Lower lobe of right lung (tissue), 2 donors: ENCODE measurements at places on chromosomes 4 and X. TPM values are rescaled to one million over a fixed set of nuclear protein-coding genes. Genes with fewer than 3 reads are reported as not detected.

The ZNF674 gene
- 5.6 TPM for total RNA-seq

The AR gene
- 5.0 TPM for total RNA-seq

The GABRB1 gene
- total RNA-seq = not detected

The CTAG2 gene
- not detected for total RNA-seq

The PTCHD1 gene
- total RNA-seq = 0.83 TPM

The MAGEA11 gene
- not detected for total RNA-seq

The TRIM2 gene
- 32.6 TPM for total RNA-seq

The WAS gene
- 40.3 TPM for total RNA-seq

The MAGEE2 gene
- not detected for total RNA-seq

GRCh38 chr4:72489267-72489666, 79.8 kb downstream of the ADAMTS3 start:
- no peak for DNase-seq
- no peak overlapping the region for H3K4me3 ChIP-seq
- no peaks in the 10 kb centered on the region for H3K36me3 ChIP-seq
- no peaks in the 10 kb centered on the region for H3K27me3 ChIP-seq
- no peaks in the 10 kb centered on the region for H3K4me1 ChIP-seq

DNA sequence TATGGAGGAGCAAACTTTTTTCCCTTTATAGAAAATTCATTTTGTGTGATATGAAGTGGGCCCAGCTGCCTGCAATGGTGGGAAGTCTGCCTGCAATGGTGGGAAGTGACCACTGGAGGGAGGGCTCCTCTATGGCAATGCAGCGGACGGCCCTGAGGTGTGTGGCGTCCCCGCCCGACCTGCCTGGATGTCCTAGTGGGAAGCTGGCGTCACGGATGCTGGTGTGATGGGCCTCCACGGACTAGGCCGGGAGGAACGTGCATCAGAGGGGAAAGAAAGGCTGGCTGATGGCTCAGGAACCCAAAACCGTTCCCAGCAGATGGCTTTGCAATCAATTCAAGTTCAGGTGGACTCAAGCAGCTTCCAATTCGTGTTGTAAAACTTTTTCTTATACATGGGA, 177.9 kb downstream of the AFAP1 start:
- peaks cover 44% of the 10 kb centered on the region for H3K36me3 ChIP-seq
- H3K4me3 ChIP-seq = no peak overlapping the region
- H3K27me3 ChIP-seq = no peaks in the 10 kb centered on the region
- peak; percentile 83 for DNase-seq

DNA sequence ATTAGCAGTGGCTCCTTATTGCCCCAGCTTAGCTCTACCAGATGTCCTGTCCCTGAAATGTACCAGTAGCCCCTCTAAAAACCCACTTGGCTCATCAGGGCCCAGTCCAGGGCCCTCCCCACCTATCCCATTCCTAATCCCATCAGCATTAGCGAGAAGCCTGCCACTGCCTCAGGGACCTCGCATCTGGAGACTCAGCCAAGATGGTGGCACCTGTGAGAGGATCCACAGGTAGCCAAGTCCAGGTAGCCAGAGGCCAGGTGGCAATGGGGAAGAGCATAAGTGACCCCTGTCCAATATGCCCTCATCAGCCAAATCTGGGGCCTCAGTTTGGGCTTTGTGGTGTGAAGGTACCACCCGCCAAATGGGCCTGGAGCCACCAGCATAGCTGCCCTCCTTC, 97.7 kb downstream of the MAMLD1 start:
- no peaks in the 10 kb centered on the region for H3K27me3 ChIP-seq
- DNase-seq = no peak
- no peaks in the 10 kb centered on the region for H3K36me3 ChIP-seq
- H3K4me1 ChIP-seq = no peaks in the 10 kb centered on the region
- no peak overlapping the region for H3K4me3 ChIP-seq

DNA sequence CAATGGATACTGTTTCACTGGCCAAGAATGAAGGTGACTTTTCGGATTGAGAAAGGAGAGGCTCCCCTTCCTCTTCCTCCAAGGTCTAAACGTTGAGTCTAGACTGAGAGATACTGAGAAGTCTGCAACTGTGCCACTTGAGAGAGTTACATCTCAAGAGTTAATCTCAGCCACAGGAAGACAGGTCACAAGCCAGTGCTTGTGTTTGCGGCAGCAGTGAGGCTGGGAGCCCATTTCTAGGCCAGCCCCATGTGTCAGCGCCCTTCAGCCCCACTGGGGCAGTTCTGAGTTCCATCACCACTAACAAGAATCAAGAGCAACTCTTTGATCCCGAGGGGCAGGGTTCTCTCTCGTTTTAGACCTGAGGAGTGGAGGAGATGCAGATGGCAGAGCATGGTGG, 7.3 kb upstream of the SEC24D start:
- no peaks in the 10 kb centered on the region for H3K4me1 ChIP-seq
- no peaks in the 10 kb centered on the region for H3K27me3 ChIP-seq
- DNase-seq = no peak
- H3K36me3 ChIP-seq = no peaks in the 10 kb centered on the region

DNA sequence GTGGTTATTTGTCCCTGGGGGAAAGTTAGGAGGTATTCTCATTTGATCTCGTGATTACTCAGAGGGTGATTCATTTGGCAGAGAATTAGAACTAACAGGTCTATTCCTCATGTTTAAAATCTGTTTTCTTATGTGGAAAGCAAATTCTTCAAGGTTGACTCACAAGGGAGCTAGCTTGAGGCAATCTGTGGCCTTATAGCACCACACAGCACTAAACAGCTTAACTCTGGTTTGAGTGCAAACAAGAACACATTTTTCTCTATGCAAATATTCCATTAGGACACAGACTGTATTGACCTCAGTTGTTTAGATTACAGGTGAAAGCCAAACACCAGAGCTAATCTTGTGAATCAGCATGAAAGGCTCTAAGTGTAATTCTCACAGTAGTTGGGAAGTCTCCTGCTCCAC, 694.4 kb upstream of the POU3F4 start:
- no peaks in the 10 kb centered on the region for H3K36me3 ChIP-seq
- no peaks in the 10 kb centered on the region for H3K4me1 ChIP-seq
- no peak overlapping the region for H3K4me3 ChIP-seq
- no peaks in the 10 kb centered on the region for H3K27me3 ChIP-seq

DNA sequence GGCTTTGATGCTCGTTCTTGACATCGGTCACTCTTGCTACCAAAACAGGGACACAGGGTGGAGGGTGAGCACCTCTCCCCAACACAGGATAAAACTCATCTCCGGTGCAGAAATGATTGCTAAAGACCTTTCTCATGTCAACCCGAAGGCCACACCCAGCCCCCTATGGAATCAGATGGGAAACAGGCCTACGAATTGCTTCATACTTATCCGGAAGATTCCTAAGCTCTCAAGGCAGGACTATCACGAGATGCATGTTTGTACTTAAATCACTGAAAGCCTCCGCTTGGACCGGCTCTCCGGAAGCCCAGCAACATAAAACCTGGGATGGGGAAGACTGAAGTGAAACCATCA, 74.9 kb downstream of the MTMR1 start:
- H3K4me3 ChIP-seq = no peak overlapping the region
- no peaks in the 10 kb centered on the region for H3K4me1 ChIP-seq
- no peak overlapping the region for H3K27ac ChIP-seq

DNA sequence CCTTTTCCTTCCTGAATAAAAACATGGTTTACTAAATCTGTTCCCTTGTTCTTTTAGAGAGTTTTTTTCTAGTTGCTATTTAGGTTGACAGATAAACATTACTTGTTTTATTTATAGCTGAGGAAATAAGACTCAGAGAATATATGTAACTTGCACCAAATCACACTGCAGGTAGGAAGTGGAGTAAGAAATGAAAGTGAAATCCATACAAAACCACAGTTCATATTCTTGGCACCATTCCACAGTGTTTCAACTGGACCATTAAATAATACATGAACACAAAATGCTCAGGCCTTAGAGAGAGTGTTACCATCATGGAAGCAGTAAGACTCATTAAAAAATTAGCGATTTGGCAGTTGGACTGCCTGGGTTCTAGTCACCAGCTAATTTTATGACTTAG, 326.9 kb upstream of the SLIT2 start:
- H3K27ac ChIP-seq = no peak overlapping the region
- DNase-seq = no peak
- H3K4me1 ChIP-seq = no peaks in the 10 kb centered on the region

DNA sequence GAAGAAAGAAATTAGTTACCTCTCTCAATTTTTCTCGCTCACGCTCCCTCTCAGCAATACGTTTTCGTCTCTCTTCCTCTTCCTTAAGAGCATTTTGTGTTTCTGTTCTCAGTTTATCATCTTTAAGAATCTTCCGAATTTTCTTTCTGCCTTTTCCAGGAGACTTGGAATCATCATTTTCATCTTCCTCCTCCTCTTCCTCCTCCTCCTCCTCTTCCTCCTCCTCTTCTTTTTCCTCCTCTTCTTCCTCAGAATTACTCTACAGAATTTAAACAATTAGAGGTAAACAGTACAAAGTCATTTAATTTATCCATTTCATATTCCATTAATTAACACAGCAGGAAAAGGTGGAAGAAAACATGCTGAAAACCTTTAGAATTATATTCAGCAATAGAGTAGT, 133.9 kb downstream of the ATRX start:
- no peaks in the 10 kb centered on the region for H3K4me1 ChIP-seq
- DNase-seq = no peak
- H3K27ac ChIP-seq = no peak overlapping the region
- H3K36me3 ChIP-seq = peaks cover 34% of the 10 kb centered on the region
- no peaks in the 10 kb centered on the region for H3K27me3 ChIP-seq

DNA sequence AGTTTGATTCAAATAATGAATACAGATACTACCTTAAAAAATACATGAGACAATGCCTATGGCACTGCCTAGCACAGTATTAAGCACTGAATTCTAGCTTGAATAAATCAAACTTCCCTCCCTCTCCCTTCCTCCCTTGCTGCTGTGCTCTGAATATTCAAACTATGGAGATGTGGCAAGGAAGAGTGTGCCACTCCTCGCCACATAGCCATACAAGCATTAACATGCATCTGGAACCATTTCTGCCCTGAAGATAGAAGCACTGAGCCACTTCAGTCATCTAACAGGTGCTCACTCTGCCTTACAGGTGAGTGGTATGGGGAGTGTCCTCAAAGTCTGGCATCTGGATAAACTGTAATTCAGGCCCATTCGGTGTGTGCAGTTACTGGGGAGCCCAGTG, 276.9 kb downstream of the ARHGAP24 start:
- H3K27me3 ChIP-seq = no peaks in the 10 kb centered on the region
- no peak overlapping the region for H3K4me3 ChIP-seq
- no peaks in the 10 kb centered on the region for H3K4me1 ChIP-seq
- DNase-seq = no peak
- no peaks in the 10 kb centered on the region for H3K36me3 ChIP-seq
- H3K27ac ChIP-seq = no peak overlapping the region

DNA sequence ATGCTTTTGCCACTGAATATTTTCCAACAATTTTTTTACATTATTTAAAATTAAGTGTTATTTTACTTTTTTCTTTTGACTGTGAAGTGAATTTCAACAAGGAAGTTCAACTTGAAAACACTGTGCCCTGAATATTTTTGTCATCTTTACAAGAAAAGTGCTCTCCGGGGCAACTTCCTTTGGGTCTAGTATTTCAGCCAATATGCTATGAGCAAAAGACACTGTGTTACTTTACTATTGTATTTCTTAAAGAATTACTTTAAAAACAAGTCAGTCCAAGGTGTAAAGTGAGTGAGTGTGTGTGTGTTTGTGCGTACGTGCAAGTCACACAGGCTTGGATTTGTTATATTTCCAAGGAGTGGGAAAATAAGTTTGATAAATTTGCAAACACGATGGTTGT, 7.6 kb upstream of the USP53 start:
- DNase-seq = no peak
- H3K36me3 ChIP-seq = no peaks in the 10 kb centered on the region
- no peak overlapping the region for H3K4me3 ChIP-seq
- peaks cover 13% of the 10 kb centered on the region for H3K4me1 ChIP-seq
- no peaks in the 10 kb centered on the region for H3K27me3 ChIP-seq

DNA sequence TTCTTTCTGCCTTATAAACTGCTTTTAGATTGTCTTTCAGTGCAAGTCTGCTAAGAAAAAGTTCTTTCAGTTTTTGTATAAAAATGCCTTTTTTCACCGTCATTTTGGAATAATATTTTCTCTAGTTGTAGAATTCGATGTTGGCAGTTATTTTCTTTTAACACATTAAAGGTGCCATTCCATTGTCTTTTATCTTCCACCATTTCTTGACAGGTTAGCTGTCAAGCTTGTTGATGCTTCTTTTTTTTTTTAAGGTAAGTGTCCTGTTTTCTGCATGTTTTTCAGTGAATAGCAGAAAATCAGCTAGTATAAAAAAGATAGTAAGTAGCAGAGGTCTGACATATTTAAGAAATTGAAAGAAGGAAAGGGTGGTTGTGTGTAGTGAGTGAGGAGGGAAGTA, 118.5 kb upstream of the NPFFR2 start:
- no peak overlapping the region for H3K27ac ChIP-seq
- no peaks in the 10 kb centered on the region for H3K4me1 ChIP-seq
- H3K36me3 ChIP-seq = no peaks in the 10 kb centered on the region

DNA sequence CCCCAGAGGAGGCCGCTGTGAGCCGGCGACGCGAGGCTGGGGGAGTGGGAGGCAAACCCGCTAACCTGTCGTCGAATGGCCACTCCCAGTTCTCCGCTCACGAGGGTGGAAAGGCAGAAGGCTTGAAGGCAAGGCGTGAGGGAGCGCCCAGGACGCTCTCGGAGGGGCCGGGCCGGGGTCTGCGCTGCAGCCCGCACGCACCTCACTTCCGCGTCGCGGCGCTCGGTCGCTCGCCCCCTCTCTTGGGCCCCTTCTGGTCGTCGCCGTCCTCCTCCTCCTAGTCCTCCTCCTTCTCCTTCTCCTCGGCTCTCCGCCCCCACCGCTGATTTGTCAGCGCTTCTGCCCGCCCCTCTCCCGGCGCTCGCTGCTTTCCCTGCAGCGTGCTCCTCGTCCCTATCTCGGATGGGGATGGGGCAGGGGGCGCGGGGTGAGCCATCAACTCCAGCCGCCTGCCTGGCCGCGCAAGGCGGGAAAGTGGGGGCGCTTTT, at the start of gene SNCA:
TSS of gene SNCA (minus strand) at position 265 of the 488 bp plus-strand sequence. CDS start 1,494 bp downstream, outside the sequence.
- DNase-seq = peak; percentile 55
- H3K36me3 ChIP-seq = no peaks in the 10 kb centered on the region
- peak within 1 kb of the TSS; percentile 41 for H3K27ac ChIP-seq
- H3K4me1 ChIP-seq = peaks cover 10% of the 10 kb centered on the region
- peaks cover 40% of the 10 kb centered on the region for H3K27me3 ChIP-seq
- H3K4me3 ChIP-seq = peak within 1 kb of the TSS; percentile 69
